ENCODE measurements at places on chromosomes 16 and 17. TPM values are rescaled to one million over a fixed set of nuclear protein-coding genes. Genes with fewer than 3 reads are reported as not detected.
A peak's percentile ranks its signal among the peaks of the same experiment; 100 is the strongest.

The CCL7 gene
- total RNA-seq = 4.9 TPM

DNA sequence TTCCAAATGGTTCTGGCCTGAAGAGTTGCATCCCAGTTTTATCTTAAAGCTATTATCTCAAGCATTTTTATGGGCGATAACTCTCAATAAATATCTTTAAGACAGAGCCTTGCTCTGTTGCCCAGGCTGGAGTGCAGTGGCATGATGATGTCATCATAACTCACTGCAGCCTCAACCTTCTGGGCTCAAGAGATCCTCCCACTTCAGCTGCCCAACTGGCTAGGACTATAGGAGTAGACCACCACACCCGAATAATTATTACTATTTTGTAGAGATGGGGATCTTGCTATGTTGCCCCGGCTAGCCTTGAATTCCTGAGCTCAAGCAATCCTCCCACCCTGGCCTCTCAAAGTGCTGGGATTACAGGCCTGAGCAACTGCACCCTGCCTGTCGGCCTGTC, 26.1 kb upstream of the CYTH1 start:
- H3K36me3 ChIP-seq = peaks cover 57% of the 10 kb centered on the region
- H3K4me3 ChIP-seq = no peak overlapping the region

- no peak for DNase-seq
- H3K36me3 ChIP-seq = no peaks in the 10 kb centered on the region
- H3K4me3 ChIP-seq = no peak overlapping the region
- H3K27ac ChIP-seq = no peak overlapping the region
- no peaks in the 10 kb centered on the region for H3K27me3 ChIP-seq
- no peaks in the 10 kb centered on the region for H3K4me1 ChIP-seq
Observed at GRCh38 chr17:32976131-32976530, 15.5 kb upstream of the SPACA3 start.

The KRTAP2-3 gene
- 13.4 TPM for total RNA-seq

The GLP2R gene
- total RNA-seq = not detected

The FCSK gene
- total RNA-seq = 6.1 TPM

The IGF2BP1 gene
- total RNA-seq = 4.3 TPM

- no peak overlapping the region for H3K4me3 ChIP-seq
- no peaks in the 10 kb centered on the region for H3K4me1 ChIP-seq
- H3K36me3 ChIP-seq = no peaks in the 10 kb centered on the region
- no peak for DNase-seq
- H3K27me3 ChIP-seq = no peaks in the 10 kb centered on the region
Observed at GRCh38 chr17:71558901-71559300, 561.9 kb upstream of the SOX9 start.

DNA sequence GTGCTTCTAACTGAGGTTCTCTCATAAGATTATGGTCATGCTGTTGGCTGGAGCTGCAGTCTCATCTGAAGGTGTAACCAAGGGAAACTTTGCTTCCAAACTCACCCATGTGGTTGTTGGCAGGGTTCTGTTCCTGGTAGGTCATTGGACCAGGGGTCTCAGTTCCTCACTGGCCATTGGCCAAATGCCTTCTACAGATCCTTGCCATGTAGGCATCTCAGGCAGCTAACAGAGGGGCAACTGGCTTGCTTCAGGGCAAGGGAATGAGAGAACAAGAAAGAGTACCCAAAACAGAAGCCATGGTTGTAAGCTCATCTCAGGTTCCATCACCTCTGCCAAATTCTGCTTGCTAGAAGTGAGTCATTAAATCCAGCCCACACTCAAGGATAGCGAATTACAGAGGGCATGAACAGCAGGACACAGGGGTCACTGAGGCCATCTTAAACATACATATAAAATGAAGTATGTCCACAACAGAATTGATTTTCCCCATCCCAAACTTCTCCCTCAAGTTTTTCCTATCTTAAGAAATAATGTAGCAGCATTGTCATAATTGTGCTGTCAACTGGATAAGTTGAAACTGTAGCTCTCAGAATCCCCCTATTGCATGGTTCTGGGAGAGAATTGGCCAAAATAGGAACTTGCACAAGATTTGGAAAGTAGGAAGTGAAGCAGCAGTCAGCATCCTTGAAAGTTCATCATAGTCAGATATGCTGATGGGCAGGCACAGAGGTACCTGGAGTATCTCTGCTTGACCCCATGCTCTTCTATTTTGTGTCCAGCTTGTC, 42.4 kb upstream of the CES5A start:
- no peaks in the 10 kb centered on the region for H3K27me3 ChIP-seq
- H3K36me3 ChIP-seq = no peaks in the 10 kb centered on the region
- no peaks in the 10 kb centered on the region for H3K4me1 ChIP-seq
- no peak overlapping the region for H3K4me3 ChIP-seq
- no peak overlapping the region for H3K27ac ChIP-seq

GRCh38 chr16:69711115-69711740, 15.1 kb downstream of the NQO1 start:
- H3K27me3 ChIP-seq = no peaks in the 10 kb centered on the region
- peaks cover 61% of the 10 kb centered on the region for H3K36me3 ChIP-seq
- H3K4me3 ChIP-seq = peak overlapping the region; percentile 41
- peaks cover 39% of the 10 kb centered on the region for H3K4me1 ChIP-seq

The AOC2 gene
- 0.13 TPM for total RNA-seq

The KRT25 gene
- total RNA-seq = not detected

The KRT39 gene
- not detected for total RNA-seq

GRCh38 chr16:4347010-4347409, 4.1 kb downstream of the PAM16 start:
- H3K4me3 ChIP-seq = no peak overlapping the region
- DNase-seq = peak; percentile 37
- peaks cover 13% of the 10 kb centered on the region for H3K4me1 ChIP-seq
- H3K27ac ChIP-seq = no peak overlapping the region
- H3K36me3 ChIP-seq = no peaks in the 10 kb centered on the region

The KRTAP17-1 gene
- total RNA-seq = not detected

GRCh38 chr17:69179227-69179952, 37.7 kb upstream of the ABCA6 start:
- H3K36me3 ChIP-seq = no peaks in the 10 kb centered on the region
- H3K4me1 ChIP-seq = peaks cover 25% of the 10 kb centered on the region
- H3K27me3 ChIP-seq = no peaks in the 10 kb centered on the region
- DNase-seq = peak; percentile 53
- H3K27ac ChIP-seq = no peak overlapping the region

DNA sequence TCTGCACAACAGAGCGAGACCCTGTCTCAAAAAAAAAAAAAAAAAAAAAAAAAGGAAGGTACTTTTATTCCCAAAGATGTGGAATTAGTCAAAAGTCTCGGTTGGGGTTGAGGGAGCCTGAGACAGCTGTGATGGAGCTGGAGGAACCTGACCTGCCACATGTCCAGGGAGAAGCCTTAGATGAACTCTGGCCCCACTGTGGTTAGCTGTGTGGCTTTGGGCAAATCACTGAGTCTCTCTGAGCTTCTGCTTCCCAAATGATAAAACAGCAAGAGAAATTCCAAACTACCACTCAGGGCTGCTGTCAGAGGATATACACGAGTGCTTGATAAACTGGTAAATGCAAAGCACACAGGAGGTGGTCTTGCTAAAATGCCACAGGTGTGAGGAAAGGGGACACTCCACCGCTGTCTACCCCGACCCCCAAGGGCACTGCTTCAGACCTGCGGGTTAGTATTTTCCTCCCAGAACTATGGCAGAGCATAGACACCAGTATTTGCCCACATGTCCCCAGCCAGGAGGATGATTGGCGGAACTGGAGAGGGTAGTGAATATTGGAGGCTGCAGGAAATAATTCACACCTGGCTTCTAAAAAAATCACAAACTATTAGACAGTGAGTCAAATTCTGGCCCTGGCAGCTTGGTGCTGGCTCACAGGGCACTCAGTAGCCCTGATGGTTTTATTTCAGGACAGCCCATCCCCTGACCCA, 14.7 kb downstream of the DRC3 start:
- no peak overlapping the region for H3K27ac ChIP-seq
- H3K4me3 ChIP-seq = no peak overlapping the region
- no peaks in the 10 kb centered on the region for H3K36me3 ChIP-seq
- DNase-seq = no peak

DNA sequence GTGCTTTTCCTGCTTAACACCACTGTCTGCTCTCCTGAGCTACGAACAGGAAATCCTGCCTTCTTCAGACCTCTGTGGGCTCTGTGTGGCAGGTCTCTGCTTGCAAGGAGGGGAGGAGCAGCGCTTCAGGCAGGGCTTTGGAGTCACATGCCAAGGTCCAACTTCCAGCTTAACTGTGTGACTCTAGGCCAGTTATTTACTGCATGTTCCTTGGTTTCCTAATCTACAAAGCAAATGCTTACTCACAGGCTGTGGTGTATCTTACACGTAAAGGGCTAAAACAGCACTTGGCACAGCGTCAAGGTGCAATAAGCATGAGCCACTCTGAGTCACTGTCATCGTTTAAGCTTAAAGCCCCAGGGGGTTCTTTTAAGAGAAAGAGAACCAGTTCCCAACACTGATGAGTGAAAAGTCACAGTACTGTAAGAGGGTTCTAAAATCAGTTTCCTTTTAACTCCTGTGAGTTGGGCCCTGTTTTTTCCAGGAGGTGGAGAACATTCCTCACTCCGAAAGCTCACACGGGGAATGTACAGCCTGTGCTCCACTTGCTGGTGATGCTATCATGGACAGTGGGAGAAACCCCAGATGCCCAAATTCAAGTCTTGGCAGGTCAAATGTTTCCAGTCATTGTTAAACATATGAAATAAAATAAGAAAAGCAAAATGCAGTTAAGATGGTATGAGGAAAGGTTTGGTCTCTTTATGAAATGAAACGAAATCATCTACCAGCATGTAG, 54.1 kb upstream of the BCAR1 start:
- H3K27ac ChIP-seq = peak overlapping the region; percentile 99
- H3K27me3 ChIP-seq = no peaks in the 10 kb centered on the region
- H3K4me1 ChIP-seq = peaks cover 28% of the 10 kb centered on the region
- no peaks in the 10 kb centered on the region for H3K36me3 ChIP-seq
- DNase-seq = peak; percentile 100

The MYH11 gene
- not detected for total RNA-seq

GRCh38 chr17:61581611-61582349, 9.2 kb downstream of the NACA2 start:
- H3K27ac ChIP-seq = no peak overlapping the region
- no peak for DNase-seq
- H3K4me1 ChIP-seq = no peaks in the 10 kb centered on the region
- H3K36me3 ChIP-seq = no peaks in the 10 kb centered on the region

GRCh38 chr17:71740866-71741265, 380.0 kb upstream of the SOX9 start:
- no peak overlapping the region for H3K27ac ChIP-seq
- H3K27me3 ChIP-seq = no peaks in the 10 kb centered on the region
- no peaks in the 10 kb centered on the region for H3K36me3 ChIP-seq
- H3K4me3 ChIP-seq = no peak overlapping the region
- H3K4me1 ChIP-seq = peaks cover 5% of the 10 kb centered on the region

The TMEM235 gene
- total RNA-seq = not detected

GRCh38 chr17:55641676-55642081, 81.0 kb downstream of the TMEM100 start:
- H3K4me1 ChIP-seq = no peaks in the 10 kb centered on the region
- no peak overlapping the region for H3K4me3 ChIP-seq
- no peaks in the 10 kb centered on the region for H3K36me3 ChIP-seq
- DNase-seq = peak; percentile 74
- H3K27ac ChIP-seq = no peak overlapping the region

DNA sequence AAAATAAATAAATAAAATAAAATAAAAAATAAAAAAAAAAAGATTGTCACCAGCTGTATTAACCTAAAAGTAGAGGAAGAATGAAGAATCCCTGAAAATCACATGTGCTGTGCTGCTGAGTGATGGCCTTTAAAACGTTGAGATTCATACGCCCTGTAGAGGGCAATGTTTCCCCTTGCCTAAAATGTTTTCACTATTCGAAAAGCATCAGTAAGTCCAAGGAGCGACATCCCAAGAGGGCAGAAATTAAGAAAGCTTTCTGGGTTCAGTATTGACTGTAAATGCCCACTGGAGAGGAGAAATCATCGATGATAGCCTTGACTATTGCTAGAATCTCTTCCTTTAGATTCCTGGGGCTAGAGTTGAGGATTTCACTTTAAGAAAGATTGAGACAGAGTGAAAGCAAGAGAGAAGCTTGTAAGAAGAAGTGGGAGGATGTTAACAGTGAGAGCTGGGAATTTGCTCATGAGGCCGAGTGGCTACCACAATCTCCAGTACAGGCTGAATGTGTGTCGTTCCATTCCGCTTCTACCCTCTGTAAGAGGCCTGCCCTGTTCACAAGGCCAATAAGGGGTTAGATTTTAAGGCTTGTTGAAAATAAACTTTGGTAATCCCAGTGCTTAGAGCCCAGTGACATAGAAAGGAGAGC, 170.8 kb upstream of the FAM20A start:
- DNase-seq = peak; percentile 82
- no peaks in the 10 kb centered on the region for H3K27me3 ChIP-seq
- H3K4me1 ChIP-seq = peaks cover 19% of the 10 kb centered on the region
- H3K27ac ChIP-seq = 0 out of 2 replicates have a peak overlapping the region, but pooled peaks have one; percentile 0

The FOXL1 gene
- total RNA-seq = 13.0 TPM

The TOX3 gene
- total RNA-seq = not detected

DNA sequence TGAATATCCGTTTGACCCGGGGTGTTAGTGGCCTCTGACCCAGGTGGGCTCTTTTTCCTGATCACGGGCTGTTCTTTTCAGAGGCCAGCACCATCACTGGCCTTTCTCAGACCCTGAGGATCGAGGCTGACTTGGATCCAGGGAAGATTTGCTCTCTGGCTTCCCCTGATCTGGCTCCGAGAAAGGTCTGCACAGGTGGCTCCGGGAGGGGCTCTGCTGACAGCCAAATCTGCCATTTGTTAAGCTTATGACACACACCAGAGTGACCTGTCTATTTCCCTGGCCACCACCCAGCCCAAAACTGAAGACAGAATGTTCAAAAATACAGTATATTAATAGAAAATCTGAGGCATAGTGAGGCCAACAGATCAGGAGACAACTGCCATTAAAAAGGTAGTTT, 221.8 kb upstream of the TNRC6C start:
- no peak overlapping the region for H3K4me3 ChIP-seq
- no peak for DNase-seq
- no peaks in the 10 kb centered on the region for H3K36me3 ChIP-seq
- H3K27me3 ChIP-seq = peaks cover 62% of the 10 kb centered on the region
- no peak overlapping the region for H3K27ac ChIP-seq
- no peaks in the 10 kb centered on the region for H3K4me1 ChIP-seq

The ADAMTS18 gene
- not detected for total RNA-seq

GRCh38 chr16:78216166-78216745, 116.8 kb downstream of the WWOX start:
- H3K4me3 ChIP-seq = no peak overlapping the region
- no peak overlapping the region for H3K27ac ChIP-seq
- no peaks in the 10 kb centered on the region for H3K36me3 ChIP-seq
- no peaks in the 10 kb centered on the region for H3K4me1 ChIP-seq
- peak; percentile 21 for DNase-seq
- H3K27me3 ChIP-seq = no peaks in the 10 kb centered on the region

- no peaks in the 10 kb centered on the region for H3K27me3 ChIP-seq
- H3K4me3 ChIP-seq = no peak overlapping the region
- H3K27ac ChIP-seq = no peak overlapping the region
- no peaks in the 10 kb centered on the region for H3K4me1 ChIP-seq
Observed at GRCh38 chr17:57114085-57114673, 29.1 kb downstream of the AKAP1 start.
